ENCODE measurements at places on chromosomes 3 and 15. TPM values are rescaled to one million over a fixed set of nuclear protein-coding genes. Genes with fewer than 3 reads are reported as not detected.

GRCh38 chr3:124559846-124560574 is 170.2 kb upstream of the UMPS start:
- DNase-seq = peak; percentile 78

GRCh38 chr15:62553911-62554563 is 389.0 kb upstream of the C2CD4B start:
- DNase-seq = no peak

The KY gene
- not detected for polyA plus RNA-seq

- DNase-seq = no peak
Measured at GRCh38 chr3:13073326-13074005, at the start of gene IQSEC1. Gene IQSEC1 (minus strand): TSS chr3:13073429. CDS start chr3:13073014, 415 bp downstream.

- DNase-seq = peak; percentile 8
Measured at GRCh38 chr3:47661121-47661752, 82.6 kb upstream of the CSPG5 start.

The TNK2 gene
- polyA plus RNA-seq = 23.1 TPM

- DNase-seq = no peak
Measured at GRCh38 chr3:58101499-58102389, 93.5 kb downstream of the FLNB start.

GRCh38 chr3:183692436-183692835 is 5.2 kb upstream of the YEATS2 start:
- no peak for DNase-seq

DNA sequence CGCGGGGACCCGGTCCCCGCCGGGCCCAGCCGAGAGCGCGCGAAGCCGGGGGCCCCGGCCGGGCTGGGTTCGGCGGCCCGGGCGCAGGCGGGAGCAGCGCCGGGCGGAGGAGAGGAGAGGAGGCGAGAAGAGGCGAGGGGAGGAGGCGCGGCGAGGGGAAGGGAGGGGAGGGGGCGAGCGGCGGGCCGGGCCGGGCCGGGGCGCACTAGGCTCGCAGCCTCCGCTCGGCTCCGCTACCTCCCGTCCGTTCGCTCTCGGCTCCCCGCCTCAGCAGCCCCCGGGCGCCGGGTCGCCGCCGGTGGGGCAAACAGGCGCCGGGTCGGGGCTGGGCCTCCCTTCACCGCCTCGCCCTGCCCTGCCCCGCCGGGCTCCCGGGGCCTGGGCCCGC is 351 bp downstream of the INSYN1 start:
- DNase-seq = no peak

- DNase-seq = no peak
Measured at GRCh38 chr15:66961407-66961884, 104.0 kb upstream of the SMAD3 start.

DNA sequence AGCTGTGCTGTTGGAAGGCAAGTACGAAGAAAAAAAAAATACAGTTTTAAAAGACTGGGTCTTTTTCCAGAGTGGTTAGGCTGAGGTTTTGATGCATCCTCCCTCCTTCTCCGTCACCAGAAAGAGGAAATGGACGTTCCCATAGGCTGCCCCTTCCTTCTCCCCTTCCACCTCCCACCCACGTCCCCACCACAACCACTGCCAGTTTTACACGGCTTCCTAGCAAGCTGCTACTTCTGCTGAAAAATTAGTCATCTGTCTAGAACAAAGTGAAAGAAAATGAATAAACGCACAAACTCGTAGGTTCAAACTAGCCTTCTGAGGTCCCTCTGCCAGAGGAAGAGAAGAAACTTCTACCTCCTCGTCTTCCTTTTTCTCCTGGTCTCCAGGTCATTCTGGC is 71.6 kb upstream of the RPL35A start:
- DNase-seq = no peak

- peak; percentile 74 for DNase-seq
Measured at GRCh38 chr3:69032142-69032541, 18.7 kb upstream of the EOGT start.

The GOLGA6L4 gene
- 1.1 TPM for polyA plus RNA-seq

GRCh38 chr3:195697582-195698324 is 23.0 kb upstream of the MUC20 start:
- no peak for DNase-seq

- no peak for DNase-seq
Measured at GRCh38 chr3:170046269-170047132, 8.7 kb downstream of the GPR160 start.

DNA sequence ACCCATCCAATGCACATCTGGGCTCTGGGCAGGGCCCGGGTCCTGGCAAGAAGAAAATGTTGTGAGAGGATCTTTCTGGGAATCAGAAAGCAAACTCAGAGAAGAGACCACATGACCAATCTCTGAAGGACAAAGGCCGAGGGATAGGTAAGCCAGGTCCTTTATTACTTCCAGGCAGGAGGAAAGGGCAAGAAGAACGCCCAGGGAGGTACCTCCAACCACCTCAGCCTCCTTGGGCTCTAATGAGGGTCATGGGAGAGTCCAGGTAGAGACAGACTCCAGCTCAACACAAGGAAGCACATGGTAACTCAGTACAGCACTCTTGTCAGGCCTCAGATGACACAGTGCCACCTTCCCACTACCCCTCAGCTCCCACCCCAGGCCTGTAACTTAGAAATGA is 26.0 kb downstream of the ZNF445 start:
- no peak for DNase-seq

The HRG gene
- polyA plus RNA-seq = not detected

The TRPM1 gene
- polyA plus RNA-seq = 0.54 TPM

DNA sequence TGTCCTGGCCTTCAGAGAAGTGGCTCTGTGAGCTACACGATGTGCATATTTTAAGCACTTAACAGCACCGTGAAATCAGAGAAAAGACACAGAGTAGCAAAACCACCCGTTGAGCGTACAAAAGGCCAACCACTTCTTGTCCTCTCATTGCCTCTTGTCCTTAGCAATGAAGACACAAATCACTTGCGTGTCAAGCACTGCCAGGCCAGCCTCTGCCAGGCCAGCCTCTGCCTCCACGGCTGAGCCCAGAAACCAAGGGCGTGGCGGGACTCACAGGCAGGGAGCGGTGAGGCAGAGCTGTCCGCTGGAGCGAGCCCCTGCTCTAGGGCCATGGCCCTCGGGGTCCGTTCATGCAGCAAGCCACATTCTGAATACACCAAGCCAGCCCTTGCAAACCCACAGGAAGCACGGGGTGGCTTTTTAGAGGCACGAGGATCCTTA is 4.0 kb downstream of the MUC4 start:
- DNase-seq = no peak

DNA sequence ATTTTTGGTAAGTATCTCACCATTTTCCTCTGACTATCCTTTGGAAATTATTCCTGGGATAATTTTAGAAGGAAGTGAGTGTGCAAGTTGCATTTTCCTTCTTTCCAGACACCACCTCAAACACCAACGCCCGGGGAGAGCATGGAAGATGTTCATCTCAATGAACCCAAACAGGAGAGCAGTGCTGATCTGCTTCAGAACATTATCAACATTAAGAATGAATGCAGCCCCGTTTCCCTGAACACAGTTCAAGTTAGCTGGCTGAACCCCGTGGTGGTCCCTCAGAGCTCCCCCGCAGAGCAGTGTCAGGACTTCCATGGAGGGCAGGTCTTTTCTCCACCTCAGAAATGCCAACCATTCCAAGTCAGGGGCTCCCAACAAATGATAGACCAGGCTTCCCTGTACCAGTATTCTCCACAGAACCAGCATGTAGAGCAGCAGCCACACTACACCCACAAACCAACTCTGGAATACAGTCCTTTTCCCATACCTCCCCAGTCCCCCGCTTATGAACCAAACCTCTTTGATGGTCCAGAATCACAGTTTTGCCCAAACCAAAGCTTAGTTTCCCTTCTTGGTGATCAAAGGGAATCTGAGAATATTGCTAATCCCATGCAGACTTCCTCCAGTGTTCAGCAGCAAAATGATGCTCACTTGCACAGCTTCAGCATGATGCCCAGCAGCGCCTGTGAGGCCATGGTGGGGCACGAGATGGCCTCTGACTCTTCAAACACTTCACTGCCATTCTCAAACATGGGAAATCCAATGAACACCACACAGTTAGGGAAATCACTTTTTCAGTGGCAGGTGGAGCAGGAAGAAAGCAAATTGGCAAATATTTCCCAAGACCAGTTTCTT is 3.9 kb downstream of the NFKBIZ start:
- no peak for DNase-seq

DNA sequence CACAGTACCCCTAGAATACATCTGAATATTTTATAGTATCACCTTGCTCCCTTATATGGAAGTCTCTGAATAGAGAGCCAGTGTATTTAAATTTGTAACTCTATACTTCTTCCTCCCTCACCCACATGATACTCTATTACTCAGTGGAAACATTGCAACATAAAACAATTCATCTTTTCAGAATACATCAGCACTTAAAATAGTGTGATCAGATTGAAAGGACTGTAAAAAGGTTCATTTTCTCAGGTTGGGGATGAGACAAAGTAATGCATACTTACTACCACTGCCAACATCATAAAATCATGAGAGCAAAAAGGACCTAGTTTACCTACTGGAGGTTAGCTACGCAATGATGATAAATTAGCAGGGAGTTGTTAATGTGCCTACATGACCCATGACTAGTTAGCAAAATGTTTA is 13.8 kb upstream of the THRB start:
- DNase-seq = peak; percentile 28

DNA sequence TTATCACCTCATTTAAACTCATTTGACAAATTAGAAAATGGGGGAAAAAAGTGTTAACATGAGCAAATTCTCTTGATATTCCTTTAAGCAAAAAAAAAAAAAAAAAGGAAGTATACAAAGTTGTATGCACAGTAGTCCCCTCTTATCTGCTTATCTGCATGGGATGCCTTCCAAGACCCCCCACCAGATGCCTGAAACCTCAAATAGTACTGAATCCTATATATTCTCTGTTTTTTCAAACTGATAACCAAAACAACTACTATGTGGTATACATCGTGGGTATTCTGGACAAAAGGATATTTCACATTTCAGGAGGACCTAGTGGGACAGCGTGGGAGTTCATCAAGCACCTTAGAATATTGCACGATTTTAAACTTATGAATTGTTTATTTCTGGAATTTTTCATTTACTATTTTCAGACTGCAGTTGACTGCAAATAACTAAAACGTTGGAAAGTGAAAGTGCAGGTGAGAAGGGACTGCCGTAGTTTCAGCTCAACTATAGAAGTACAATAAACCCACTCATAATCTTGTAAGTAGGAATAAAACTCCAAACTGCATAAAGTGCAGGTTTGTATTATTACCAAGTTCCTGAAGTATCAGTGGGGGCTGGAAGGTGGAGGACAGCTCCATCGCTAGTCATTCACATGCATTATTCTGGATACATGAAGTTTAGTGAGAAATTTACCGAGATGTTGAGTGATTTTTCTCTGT is 43.6 kb upstream of the PLCL2 start:
- no peak for DNase-seq

DNA sequence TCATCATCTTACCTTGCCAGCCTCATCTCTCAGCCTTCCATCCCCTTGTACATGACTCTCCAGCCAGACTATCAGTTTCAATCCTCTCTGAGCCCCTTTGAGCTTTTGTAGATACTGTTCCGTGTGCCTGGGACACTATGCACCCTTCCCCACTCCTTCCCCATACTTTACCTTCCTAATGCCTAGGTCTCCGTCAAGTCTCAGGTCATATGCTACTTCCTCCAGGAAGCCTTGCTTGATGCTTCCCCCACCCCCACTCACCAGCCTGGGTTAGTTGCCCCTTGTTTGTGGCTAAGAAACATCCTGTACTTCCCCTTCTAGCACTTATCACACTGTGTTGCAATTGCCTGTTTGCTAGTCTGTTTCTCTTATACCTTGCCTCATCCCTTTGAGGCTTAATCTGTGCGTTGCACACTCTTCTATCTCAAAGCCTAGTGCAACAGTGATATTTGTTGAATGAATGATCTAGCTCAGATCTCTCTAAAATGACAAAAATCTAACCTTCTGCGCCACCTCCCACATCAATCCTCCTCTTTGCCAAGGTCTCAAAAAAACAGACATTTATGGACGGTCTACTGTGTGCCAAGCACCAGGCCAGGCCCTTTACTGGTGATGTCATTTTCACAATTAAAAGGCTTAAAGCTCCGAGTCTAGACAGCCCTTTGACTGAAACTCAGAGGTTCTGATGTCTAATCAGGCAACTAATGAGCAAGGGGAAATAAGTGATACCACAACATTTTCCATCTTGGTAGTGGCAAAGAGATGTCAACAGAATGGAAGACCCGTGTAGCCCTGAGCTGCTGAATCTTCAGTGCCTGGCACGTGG is 6.5 kb upstream of the USP3 start:
- no peak for DNase-seq

Measured in endothelial cell of umbilical vein (primary cell).